CD4-positive, alpha-beta T cell treated with Interleukin-6 for 4 hours (primary cell): ENCODE measurements at places on chromosomes 5 and 9.

DNA sequence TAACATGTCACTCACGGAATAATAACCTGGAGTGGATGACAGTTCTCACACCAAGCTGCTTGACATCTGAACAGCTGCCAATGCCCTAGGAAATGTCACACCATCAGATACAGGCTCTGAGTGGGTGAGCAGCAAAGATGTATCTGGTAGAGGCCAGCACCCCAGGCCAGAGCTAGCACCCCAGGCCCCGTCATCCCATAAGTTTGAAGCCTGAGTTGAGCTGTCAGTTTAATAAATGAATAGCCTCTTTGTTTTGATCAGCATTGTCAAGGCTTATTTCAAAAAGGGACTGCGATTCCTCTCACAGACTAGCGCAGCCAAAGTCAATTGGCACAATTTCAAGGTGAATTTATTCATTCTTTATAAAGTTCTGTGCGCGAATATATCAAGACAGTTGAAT lies 1327.1 kb downstream of the MAT2B start:
- DNase-seq, result no peak

DNA sequence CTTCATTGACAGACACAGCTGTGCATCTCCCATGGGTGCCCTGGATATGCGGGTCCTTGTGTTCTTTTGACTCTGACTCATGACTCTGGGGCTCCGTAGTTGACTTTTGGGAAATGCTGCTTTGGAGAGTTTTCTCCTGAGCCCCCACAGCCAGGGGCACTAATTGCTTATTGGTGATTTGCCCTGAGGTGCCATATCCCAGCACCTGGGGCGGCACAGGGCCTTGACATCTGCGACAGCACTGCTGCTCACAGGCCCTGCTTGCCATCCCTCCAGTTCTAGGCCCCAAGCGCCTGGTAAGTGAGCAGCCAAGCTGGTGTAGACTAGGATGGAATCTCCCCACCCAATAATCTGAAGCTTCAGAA lies 75.1 kb downstream of the AMBP start:
- no peak for DNase-seq

DNA sequence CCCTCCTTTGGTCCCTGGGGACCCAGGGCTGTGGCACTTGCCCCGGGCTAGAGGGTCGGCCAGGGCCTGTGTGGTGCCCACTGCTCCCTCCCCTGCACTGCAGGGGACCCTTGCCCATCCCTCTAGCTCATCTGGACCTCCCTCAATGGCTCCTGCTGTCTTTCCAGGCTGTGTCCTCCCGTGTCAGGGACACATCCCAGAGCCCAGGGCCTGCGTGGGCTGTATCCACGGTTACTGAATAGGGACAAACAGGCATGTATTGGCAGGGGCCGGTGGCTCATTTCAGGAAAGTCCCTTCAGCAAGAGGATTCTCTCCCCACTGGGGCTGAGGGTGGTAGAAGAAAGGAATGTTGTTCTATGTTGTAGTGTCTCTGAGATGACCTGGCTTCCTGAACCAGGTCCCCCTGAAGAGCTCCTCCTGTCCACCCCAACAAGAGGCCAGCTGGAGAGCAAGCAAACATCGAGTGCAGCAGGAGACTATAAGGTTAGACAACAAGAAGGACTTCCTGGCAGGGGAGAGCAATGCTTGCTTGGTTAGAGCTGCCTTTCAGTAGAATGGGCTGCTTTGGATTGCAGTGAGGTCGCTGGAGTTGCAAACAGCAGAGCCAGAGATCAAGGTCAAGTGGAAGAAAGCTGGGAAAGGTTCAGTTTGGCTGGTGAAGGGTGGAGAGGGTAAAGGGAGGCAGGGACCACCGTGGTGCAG lies 1.0 kb upstream of the CRB2 start:
- no peak for DNase-seq

DNA sequence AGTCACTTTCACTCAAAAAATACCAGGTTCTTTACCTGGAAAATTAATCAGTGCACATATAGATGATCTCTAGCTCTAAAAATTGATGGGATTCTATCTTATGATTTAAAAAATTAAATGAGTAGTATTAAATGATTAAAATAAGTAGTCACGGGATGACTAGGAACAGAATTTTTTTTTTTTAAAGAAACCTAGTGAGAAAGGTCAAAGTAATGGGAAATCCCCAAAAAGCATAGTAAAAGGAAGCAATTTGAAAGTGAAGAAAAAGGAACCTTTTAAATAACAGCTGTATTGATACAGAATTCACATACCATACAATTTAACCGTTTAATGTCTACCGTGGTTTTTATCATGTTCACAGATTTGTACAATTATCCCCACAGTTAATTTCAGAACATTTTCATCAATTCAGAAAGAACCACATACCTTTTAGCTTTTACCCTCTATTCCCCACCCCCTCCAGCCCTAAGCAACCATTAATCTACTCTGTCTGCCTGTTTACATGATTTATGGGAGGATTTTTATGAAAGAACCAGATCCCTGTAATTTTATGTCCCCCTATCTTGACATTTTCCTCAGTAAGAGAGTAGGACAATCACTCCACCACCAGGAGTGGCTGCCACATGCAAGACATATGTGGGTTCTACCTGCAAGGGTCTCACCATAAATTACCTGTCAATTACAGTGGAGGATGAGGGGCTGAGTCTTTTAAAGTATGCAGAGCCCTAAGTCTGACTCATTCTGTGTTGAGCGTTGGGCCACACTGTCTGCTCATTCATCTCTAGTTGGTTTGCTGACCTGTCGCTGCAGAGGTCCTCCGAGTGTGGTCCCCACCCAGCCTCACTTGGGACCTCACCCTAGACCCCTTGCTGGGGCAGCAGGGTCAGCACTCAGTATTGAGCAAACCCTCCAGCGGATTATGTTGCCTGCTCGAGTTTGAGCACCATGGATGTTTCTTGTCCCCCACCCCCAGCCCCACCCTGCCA lies 16.0 kb downstream of the ANKRD33B start:
- DNase-seq, result no peak

- no peak for DNase-seq
Measured at GRCh38 chr5:130316971-130317680, 412.9 kb downstream of the CHSY3 start.

GRCh38 chr9:131385296-131385695 lies 8.6 kb upstream of the PRRC2B start:
- no peak for DNase-seq

GRCh38 chr9:125650271-125650737 lies 56.7 kb downstream of the MAPKAP1 start:
- no peak for DNase-seq

GRCh38 chr5:107154593-107154992 lies 516.1 kb downstream of the EFNA5 start:
- DNase-seq, result no peak

- no peak for DNase-seq
Measured at GRCh38 chr5:6861036-6861435, 147.8 kb downstream of the TENT4A start.

DNA sequence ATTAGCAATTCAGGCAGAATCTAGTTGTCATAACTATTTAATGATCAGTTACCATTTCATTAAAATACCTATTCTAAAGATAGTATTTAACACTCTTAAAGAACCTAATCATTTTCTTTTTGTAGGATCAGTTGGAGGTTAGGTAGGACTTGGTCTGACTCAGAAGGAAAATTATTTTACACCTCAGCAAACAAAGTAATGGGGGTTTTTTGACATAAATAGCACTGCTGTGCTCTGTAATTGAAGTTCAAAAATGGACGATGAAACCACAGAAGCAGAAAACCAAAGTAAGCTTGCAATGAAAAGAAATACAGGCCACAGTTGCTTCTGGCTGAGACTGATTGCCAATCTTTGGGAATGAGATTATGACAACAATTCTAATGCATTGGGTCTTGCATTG lies 187.0 kb upstream of the TRPM3 start:
- no peak for DNase-seq

DNA sequence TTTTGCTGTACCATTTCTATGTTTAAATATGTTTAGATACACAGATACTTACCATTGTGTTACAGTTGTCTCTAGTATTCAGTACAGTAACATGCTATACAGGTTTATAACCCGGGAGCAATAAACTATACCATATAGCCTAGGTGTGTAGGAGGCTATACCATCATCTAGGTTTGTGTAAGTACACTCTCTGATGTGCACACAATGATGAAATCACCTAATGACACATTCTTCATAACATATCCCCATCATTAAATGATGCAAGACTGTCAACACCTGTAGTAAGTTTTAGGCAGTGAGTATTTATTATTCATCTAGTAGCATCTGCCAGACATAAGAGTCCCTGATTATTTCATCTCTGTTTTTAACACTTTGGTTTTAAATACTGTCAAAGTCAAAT lies 7.3 kb upstream of the DHFR start:
- no peak for DNase-seq

- DNase-seq, result no peak
Measured at GRCh38 chr9:133171161-133171961, 7.6 kb upstream of the GBGT1 start.

GRCh38 chr9:136720251-136720897 lies 8.0 kb downstream of the DIPK1B start:
- no peak for DNase-seq

GRCh38 chr9:14749741-14750211 lies 27.2 kb upstream of the CER1 start:
- DNase-seq, result no peak

DNA sequence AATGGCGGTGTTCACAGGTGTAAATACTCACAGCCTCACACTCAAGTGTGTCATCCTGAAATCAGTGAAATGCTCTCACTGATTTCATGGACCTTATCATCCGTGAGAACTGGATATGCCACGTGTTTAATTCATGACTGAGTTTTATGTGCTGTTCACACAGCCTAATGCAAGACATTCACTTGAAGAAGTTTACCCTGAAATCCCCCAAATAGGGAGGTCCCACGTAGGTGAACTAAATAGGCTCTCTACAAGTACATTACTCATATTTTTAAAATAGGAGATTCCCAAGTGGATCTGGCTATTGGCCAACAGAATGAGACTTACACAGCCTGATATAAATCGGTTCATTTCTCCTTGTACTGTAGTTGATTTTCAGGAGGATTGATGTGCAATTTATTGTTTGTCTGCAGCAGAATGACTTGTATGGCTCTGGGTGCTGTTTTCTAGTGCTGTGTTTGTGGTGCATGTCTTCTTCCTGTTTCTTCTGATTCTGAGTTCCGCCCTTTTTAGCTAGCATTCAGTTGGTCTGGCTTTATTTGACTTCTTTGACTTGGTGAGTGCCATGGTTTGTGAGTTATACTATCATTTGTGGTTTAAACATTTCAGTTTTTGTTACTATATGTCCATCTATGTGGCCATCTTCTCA lies 25.1 kb downstream of the TRIO start:
- no peak for DNase-seq

GRCh38 chr9:111898331-111899096 lies 1.9 kb downstream of the UGCG start:
- DNase-seq, result no peak

DNA sequence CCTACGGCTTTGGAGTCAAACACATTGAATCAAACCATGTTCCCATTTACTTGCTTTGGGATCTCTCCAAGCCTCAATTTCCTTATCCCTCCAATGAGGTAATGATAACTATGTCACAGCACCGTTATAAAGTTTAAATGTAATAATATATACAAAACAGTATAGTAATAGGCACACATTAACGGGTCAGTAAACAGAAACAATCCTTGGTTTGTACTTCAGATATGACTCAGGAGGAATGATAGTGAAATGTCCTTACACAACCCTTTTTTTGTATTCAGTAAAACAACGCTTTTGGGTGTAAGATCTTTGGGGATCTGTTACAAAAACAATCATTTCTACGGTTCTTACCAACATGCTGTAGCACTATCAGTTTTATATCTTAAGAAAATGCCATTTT lies 178.5 kb upstream of the GNA14 start:
- no peak for DNase-seq

DNA sequence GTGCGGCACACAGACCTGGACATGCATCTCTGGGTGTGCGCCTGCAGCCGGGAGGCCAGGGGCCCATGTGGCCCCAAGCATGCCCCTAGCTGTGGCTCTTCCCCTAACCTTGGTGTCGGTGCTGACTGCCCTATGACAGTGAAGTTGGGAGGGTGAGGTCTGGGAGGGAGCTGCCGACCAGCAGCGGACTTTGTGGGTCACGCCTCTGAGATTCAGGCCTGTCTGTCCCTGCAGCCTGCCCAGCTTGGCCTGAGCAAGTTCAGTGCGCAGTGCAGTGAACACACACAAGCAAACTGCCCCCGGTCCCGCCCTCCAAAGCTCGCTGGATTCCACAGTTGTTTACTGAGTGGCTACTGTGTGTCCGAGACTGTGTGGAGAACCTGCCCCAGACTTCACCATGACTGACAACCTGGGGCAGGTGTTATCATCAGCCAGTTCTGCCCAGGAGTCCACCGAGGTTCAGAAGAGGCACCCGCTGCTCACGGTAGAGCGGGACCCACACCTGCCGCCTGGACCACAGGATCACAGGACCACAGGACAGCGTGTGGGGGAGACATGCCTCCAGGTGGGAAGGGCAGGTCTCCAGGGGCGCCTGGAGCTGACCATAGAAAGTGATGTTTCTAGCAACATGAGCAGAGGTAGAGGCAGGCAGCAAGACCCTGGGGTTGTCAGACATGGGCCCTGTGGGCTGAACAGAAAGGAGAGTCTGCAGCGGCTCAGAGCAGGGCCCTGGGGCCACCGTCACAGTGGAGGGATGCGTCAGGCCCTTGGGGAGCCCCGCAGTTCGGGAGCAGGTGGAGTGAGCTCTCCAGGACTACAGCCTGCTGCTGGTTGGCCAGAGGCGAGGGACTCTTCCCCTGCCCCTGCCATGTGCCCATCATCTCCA lies 105.1 kb downstream of the PHF2 start:
- DNase-seq, result no peak

- no peak for DNase-seq
Measured at GRCh38 chr9:87039809-87040392, 92.6 kb upstream of the GAS1 start.

DNA sequence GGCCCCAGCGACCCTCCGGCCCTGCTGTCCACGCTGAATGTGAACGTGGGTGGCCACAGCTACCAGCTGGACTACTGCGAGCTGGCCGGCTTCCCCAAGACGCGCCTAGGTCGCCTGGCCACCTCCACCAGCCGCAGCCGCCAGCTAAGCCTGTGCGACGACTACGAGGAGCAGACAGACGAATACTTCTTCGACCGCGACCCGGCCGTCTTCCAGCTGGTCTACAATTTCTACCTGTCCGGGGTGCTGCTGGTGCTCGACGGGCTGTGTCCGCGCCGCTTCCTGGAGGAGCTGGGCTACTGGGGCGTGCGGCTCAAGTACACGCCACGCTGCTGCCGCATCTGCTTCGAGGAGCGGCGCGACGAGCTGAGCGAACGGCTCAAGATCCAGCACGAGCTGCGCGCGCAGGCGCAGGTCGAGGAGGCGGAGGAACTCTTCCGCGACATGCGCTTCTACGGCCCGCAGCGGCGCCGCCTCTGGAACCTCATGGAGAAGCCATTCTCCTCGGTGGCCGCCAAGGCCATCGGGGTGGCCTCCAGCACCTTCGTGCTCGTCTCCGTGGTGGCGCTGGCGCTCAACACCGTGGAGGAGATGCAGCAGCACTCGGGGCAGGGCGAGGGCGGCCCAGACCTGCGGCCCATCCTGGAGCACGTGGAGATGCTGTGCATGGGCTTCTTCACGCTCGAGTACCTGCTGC lies 839 bp downstream of the KCNV2 start:
- DNase-seq, result no peak

- DNase-seq, result no peak
Measured at GRCh38 chr5:53038196-53038847, 49.2 kb downstream of the ITGA2 start.

GRCh38 chr5:38112938-38113337 lies 145.4 kb upstream of the EGFLAM start:
- no peak for DNase-seq
